Activated effector memory CD4-positive, alpha-beta T cell treated with Interleukin-2 at 50 U/mL for 16 hours (primary cell): ENCODE measurements at places on chromosomes 1 and 21.

DNA sequence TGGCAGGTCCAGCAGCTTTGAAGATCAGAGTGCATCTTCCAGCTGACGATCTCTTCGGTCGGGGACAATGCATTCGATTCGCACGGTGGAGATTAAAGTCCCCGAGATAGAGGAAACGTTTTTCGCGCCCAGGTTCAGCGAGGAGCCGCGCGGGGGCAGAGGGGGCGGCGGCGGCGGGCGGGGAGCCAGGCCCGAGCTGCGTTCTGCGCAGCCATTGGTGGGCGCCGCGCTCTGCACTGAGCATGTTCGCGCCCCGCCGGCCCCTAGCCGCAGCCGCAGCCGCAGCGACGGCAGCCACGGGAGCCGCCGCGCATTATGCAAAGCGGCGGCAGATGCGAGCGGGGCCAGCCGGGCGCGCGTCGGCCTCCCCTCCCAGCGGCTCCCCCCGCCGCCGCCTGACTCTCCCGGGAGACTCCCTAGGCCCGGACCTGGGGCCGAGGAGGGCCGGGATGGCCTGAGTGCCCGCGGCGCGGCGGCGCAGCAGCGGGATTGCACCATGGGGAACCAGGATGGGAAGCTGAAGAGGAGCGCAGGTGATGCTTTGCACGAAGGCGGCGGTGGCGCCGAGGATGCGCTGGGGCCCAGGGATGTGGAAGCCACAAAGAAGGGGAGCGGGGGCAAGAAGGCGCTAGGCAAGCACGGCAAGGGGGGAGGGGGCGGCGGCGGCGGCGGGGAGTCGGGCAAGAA lies at the start of gene FMN2:
FMN2 (plus strand) TSS at position 270 of the 687 bp plus-strand sequence; CDS start at position 497, 227 bp downstream.
- DNase-seq: no peak

DNA sequence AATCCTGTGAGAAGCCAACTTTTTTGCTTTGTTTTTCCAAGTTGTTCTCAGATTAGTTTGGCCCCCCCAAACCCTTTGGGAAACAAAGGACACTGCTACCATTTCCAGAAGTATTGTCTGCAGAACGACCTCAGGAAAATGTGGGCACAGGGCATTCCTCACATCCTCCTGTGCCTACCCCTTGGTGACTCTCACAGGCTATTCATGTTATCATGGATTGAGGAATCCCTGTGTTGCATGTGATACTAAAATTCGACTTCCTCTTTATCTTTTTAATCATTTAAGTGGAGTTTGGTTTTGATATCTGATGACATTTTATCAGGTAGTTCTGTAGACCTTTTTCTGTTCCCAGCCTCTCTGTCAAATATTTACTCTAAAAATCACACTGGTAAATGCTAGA lies 184.5 kb downstream of the FASLG start:
- DNase-seq: no peak

GRCh38 chr1:33682371-33682770 lies 181.5 kb upstream of the HMGB4 start:
- DNase-seq: no peak

DNA sequence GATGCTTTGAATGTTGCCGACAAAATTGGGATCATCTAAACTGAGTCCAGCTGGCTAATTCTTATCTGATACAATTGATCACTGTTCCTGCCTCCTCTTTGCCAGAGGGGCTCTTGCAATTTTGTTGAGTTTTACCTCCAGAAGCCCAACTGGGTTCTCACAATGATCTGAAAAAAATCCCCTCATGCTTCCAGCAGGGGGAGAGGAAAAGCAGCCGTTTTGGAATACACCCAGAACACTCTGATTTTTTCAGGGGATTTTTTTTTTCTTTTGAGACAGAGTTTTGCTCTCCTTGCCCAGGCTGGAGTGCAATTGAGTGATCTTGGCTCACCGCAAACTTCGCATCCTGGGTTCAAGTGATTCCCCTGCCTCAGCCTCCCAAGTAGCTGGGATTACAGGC lies 13.9 kb upstream of the RERE start:
- DNase-seq: no peak

DNA sequence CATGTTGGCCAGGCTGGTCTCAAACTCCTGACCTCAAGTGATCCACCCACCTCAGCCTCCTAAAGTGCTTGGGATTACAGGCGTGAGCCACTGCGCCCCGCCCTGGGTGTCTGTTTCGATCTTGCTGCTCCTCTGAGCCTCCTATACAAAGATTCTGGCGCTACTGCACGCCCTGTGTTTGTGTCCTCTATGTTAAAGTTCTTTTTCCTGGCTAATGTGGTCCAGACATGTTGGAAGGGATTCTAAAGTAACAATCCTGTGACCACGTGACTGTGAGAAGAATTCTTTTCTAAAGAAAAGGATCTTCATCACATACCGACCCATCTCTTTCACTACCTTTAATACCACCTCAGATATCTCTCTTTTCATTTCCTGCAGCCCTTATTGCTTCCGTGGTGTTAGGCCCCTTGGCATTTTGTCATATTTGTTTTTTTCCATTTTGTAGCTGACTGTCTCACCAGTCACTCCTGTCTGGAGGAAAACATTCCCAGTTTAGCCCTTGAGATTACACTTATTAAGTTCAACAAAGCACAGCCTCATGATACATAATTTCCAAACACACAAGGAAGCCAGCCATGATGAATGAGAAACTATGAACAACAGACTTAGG lies 27.2 kb upstream of the ENO1 start:
- no peak for DNase-seq
